Stimulated activated CD4-positive, alpha-beta T cell treated with anti-CD3 and anti-CD28 coated beads, Interleukin-1b, Interleukin-23, amount 100 ng/mL, for 24 hours (primary cell): ENCODE measurements at places on chromosomes 5 and 9.

DNA sequence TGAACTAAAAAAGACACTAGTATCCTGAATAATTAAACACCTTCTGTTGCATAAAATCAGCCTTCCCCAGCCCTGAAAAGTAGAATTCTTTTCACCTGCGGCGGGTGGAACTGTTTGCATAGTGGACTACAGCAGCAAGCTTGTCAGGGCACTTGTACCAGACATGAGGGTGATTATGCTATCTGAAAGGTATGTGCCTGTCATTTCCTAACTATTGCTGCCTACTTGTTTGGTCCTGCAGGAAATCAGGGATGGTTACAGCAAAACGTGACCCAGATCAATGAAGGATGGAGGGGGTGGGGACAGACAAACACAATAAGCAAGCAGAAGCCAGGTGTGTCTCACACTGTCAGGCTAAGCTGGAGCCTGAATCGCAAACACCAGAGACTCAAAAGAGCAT is 385.6 kb downstream of the MLLT3 start:
- DNase-seq = no peak

- DNase-seq = no peak
Observed at GRCh38 chr5:175825893-175826292, 45.5 kb upstream of the CPLX2 start.

GRCh38 chr5:95715799-95716461 is 15.2 kb upstream of the RHOBTB3 start:
- no peak for DNase-seq

- DNase-seq = no peak
Observed at GRCh38 chr5:17004441-17005106, 68.5 kb upstream of the MYO10 start.

- no peak for DNase-seq
Observed at GRCh38 chr5:79630444-79630843, 18.2 kb downstream of the TENT2 start.

GRCh38 chr9:16817002-16817401 is 53.5 kb downstream of the BNC2 start:
- no peak for DNase-seq

- no peak for DNase-seq
Observed at GRCh38 chr9:130345897-130346385, 80.4 kb downstream of the HMCN2 start.

- DNase-seq = no peak
Observed at GRCh38 chr9:92538541-92538940, 2.8 kb upstream of the ECM2 start.

DNA sequence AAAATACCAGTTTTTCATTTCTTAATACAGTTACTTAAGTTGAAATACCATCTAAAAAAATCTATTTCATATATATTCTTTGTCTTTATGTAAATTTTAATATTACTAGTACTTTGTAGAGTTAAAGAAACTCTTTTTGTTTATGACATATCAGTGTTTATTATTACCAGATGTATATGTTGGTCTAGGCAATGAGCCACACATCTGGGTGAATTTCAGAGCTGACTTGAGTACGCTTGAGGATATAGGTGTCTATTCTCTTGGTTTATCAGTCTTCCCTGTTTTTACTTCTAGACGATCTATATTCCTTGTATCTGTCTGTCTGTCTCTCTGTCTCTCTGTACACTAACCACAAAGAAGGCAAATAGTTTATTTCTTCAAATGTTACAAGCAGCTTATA is 2.9 kb downstream of the SMAD5 start:
- DNase-seq = no peak

- no peak for DNase-seq
Observed at GRCh38 chr9:131734165-131734610, 5.7 kb downstream of the RAPGEF1 start.

DNA sequence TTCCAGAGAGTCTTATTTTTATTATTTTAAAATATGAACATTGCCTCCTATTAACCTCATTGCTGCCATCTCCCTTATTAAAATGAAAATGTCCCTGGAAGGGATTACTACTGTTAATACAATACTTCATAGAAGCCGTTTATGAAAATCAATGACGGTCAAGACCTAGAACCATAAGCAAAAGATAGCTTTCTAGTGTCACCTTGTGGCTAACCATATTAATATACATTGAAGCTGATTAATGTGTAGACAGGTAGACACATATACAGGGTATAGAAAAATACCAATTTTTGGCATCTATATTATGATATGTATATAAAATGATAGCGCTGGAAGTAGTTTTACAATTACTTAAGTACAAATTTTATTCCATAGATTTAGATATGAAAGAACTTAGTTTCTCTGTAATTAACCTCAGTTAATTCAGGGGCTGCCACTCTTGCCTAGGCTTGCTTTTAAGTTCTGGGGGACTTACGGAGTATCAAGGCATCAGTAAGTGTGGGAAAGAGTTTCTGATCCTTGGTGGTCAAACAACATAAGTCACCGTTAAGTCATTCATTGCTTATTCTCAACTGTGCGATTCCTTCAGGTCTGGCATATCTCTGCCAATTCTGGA is 2.5 kb upstream of the YTHDC2 start:
- no peak for DNase-seq

DNA sequence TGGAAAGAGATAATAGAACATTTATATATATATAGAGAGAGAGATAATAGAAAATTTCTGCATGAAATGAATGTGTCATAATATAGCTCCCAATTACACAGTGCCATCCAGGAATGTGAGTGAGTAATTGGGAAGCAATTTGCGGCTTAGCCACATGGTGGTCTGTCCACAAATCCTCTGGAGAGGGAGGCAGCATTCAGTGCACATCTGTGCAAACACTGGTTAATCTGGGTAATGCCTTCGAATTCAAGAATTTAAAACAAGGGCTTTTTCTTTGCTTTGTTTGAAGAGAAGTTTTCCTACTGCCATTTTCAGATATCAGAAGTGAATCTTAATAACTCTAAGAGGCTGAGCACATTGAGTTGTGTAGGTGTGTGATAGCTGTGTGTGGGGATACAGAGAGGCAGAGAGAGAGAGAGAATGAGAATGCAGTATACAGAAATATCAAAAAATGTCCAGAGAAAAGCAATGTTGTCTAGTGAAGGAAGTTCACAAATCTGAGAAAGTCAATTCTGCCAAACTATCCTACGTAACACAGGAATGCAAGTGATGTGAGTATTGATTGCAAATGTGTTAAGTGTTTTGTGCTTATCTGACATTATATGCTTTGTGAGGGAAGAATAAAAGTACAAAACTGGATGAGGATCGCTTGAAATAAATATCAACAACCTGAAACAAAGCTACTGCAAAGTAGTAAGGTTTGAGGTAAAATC is 134.6 kb downstream of the EDIL3 start:
- no peak for DNase-seq

DNA sequence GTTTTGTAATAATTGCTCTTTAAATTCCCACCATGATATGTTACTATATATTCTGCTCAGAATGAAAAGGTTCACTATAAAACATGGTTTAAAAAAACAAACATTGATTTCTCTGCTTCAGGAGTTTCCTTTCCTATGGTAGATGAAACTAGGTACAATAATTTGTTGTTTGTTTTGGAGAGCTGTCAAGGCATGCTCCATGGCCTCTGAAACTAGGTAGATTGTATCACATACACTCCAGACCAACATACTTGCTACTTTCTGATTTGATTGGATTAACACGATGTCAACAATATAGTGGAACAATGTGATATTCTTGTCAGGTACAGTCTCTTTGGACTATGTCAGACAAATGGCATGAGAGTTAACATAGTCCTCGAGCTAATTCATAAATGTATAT is 452.7 kb upstream of the CDH9 start:
- no peak for DNase-seq

DNA sequence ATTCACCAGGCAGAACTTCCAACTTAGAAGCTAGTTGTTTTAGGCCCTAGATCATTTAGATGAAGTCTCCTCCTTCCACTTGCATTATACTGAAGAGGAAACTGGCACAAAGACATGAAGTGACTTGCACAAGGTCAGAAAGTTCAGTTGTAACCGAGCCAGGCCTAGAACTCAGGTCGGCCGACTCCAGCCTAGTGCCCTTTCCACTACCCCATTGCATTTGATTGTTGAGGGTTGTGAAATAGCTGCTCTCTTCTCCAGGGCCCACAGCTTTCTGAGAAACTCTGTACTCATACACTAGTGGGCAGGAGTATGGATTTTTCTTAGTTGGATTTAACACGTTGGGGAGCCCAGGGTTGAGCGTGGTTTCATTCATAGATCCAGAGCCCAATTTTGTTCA is 5.6 kb downstream of the ZNF462 start:
- DNase-seq = no peak

DNA sequence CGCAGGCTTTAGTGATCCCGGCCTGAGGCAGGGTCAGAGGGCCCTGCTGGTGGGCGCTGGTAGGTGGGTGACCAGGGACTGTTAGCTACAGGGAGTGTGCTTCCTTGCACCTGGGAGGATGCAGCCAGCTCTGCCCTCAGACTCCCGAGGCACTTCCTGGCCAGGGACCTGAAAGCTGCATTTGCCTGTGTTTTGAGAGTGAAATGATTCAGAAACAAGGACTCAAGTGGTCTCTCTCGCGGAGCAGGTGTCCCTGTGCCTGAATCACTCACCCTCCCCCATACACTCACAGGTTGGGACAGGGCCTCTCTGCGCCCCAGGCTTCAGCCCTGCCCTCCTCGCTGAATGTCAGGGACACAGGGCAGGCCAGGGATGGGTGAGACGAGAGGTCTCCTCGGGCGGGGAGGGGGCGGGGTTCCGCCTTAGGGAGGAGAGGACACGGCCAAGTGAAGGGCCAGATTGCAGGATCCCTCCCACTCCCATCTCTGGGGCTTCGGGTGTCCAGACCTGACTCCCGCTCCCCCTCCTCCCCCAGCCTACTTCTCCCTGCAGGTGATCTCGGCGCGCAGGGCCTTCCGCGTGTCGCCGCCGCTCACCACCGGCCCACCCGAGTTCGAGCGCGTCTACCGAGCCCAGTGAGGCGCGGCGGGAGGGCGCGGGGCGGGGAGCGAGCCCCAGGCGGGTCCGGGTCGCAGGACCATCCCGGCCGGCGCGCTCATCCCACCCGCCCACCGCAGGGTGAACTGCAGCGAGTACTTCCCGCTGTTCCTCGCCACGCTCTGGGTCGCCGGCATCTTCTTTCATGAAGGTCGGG is 1.5 kb downstream of the LTC4S start:
- no peak for DNase-seq

GRCh38 chr5:99060306-99061261 is 131.8 kb upstream of the CHD1 start:
- DNase-seq = peak; percentile 60

DNA sequence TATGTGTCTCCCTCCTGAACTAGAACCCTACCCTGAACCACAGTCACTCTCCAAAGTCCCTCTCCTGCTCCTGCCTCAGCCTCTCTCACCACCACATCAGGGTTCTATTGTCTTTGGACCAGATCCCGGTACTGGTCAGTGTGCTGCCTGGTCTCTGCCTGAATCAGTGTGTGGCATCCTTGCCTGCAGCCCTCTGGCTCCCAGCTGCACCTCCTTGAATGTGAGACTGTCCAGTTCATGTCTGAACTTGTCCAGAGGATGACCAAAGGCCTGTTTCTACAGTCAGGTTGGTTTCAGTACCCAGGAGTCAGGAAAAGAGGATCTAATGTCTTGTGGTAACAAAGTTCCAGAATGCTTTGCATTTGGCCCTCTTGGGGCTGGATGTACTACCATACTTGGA is 76.8 kb upstream of the RANBP3L start:
- no peak for DNase-seq

- no peak for DNase-seq
Observed at GRCh38 chr9:86340356-86341006, 13.7 kb downstream of the TUT7 start.

DNA sequence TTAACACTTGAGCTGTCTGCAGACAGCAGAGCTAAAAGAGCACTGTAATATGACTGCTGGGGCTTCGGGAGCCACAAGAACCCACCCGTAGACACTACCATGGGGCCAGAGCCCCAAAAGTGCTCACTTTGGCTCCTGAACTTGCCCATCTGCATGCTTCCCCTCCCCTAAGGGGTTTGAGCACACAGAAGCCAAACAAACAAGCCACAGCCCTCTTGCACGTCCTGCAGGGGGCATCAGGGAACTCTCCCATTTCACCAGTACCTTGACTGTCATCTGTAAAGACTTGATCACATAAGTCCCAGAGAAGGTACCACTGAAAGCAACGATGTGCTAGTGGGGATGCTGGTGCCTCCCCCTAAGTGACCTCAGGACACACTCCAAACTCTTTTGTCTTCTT is 681.8 kb downstream of the SEMA5A start:
- DNase-seq = no peak

- no peak for DNase-seq
Observed at GRCh38 chr9:114046875-114047274, 31.2 kb downstream of the AMBP start.

DNA sequence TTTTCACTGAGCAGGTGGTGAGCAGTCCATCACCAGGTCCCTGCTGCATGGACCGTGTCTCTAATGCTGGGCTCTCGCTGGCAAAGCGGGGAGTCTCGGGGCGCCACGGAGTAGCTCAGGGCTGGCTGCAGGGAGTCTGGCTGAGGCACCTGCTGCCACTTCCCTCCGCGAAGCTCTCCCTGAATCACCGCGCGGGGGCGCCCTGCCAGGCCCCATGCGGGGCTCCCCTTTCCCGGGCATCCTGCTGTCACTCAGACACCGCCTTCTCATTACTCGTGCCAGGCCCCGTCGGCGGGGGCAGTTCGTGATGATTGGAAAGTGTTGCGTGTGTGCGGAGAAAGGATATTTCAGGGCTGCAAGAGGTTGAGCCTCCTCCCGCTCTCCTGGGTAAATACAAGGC is 335.8 kb downstream of the IRX2 start:
- DNase-seq = no peak

GRCh38 chr5:132447196-132447595 is 43.4 kb downstream of the IRF1 start:
- DNase-seq = no peak

- no peak for DNase-seq
Observed at GRCh38 chr9:1055166-1055565, 5.0 kb downstream of the DMRT2 start.

DNA sequence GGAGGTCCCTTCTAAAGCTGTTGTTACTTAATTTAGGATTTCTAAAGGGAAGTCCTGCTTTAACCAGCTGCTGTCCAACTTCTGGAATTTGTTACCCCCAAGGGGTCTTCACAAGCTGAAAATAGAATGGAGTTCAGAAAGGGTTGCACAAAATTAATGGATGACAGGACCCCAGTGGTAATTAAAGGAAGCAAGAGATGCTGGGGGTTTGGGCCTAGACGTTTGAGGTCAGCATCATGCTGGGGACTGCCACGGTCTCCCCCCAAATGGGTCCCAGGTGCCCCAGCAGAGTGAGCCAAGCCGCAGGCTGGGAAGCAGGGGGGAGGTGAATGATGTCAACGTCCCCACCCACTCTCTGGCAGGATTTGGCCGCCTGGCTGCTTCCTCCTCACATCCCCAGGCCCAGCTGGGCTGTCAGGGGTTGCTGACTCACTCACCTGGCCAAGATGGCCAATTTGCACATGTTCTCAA is 97.5 kb upstream of the ARAP3 start:
- DNase-seq = no peak

- DNase-seq = no peak
Observed at GRCh38 chr9:91953718-91954117, 3.7 kb upstream of the ROR2 start.

- no peak for DNase-seq
Observed at GRCh38 chr9:87880683-87881082, 2.0 kb upstream of the SPATA31E1 start.

- DNase-seq = no peak
Observed at GRCh38 chr9:81748091-81748490, 58.7 kb upstream of the TLE1 start.
